ENCODE measurements at places on chromosomes 1 and 21.

GRCh38 chr1:89781494-89782126 is 39.2 kb upstream of the LRRC8D start:
- DNase-seq: peak; percentile 42

- no peak for DNase-seq
Measured at GRCh38 chr1:160474392-160475242, 48.4 kb downstream of the SLAMF6 start.

DNA sequence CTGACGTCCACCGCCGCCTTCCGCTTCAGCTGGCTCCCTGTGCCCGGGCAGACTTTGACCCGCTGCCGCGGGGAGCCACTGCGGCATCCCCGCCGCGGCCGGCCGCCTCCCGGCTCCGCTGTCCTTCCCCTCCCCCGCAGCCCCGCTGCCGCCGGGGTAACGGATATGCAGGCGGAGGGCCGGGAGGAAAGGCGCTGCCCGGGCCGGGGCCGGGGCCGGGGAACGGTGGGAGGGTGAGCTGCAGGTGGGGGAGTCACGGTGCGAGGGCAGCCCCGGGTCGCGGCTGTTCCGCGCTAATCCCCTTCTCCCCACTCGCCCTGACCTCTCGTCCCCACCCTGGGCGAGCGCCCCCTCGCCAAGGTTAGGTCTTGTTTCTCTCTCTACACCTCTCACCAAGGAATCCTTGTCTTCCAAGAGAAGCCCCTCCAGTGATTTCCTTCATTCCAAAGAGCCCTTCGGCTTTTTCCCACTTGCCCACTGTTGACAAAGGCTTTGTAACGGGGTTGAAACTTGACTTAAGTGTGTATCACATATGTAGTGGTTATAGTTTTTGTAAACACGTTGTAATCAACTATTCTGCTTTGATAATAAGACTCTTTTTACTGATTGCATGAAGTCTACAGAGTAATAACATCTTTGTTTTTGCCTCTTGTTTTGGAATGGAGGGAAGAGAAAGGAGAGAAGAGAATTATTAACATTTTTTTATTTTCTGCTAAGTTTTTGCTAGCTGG is 669 bp downstream of the XPR1 start:
- peak; percentile 54 for DNase-seq

DNA sequence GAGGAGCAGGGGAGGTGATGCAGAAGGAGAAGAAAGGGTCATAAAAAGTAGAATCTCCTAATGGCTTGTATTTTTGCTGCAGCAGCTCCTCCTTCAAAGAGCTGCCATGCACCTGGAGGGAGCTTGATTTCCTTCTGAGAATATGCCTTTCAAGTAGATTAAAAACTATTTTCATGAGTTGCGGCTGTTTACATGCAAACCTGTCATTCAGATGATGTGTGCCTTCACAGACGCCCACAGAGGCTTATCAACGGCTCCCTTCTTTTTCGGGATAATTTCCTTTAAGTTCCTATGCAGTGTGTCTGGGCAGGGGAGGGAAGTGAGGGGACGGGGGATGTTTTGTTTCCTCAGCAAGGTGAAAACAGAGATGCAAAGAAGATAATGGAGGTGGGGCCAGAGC is 38.8 kb downstream of the TNR start:
- DNase-seq: no peak

GRCh38 chr1:36673202-36673601 is 190.5 kb upstream of the CSF3R start:
- no peak for DNase-seq

DNA sequence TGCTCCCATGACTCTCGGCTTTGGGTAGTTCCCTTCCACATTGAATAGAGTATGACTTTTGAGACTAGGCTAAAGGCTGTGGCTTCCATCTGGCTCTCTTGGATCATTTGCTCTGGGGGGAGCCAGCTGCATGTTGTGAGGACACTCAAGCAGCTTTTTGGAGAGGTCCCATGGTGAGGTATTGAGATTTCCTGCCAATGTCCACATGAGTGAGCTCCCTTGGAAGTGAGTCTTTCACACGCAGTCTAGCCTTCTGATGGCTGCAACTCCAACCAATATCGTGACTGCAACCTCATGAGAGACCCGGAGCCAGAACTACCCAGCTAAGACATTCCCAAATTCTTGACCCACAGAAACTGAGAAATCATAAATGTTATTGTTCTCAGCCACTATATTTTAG is 127.7 kb upstream of the KAZN start:
- DNase-seq: no peak

DNA sequence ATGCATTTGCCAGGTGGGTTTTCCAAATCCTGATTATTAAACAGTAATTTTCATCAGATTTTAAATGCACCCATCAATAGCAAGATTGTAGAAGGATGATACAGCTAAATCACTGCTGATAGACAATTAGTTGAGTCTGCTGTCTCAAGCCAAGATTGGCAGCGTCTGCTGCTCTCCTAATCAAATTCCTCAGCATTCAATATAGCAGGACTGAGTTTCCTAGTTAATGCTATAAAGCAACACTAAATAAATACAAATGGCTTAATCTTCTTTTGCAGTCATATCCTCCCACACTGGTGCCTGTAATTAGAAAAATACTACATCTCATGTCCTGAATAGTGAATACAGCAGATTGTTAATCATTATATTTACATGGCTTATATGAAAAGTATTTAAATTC is 1028.8 kb downstream of the ADGRL2 start:
- DNase-seq: no peak

GRCh38 chr1:27469334-27469733 is 20.6 kb downstream of the WASF2 start:
- DNase-seq: no peak

GRCh38 chr1:34656731-34657130 is 98.1 kb upstream of the GJB5 start:
- no peak for DNase-seq
